ENCODE measurements at places on chromosomes 7 and 10.

- DNase-seq: no peak
These were observed at the start of gene PSD for GRCh38 chr10:102418622-102419268. PSD (minus strand) TSS chr10:102418785; CDS start chr10:102417038, 1,747 bp downstream.

- DNase-seq: no peak
These were observed 5.7 kb upstream of the SMKR1 start for GRCh38 chr7:129496653-129497052.

DNA sequence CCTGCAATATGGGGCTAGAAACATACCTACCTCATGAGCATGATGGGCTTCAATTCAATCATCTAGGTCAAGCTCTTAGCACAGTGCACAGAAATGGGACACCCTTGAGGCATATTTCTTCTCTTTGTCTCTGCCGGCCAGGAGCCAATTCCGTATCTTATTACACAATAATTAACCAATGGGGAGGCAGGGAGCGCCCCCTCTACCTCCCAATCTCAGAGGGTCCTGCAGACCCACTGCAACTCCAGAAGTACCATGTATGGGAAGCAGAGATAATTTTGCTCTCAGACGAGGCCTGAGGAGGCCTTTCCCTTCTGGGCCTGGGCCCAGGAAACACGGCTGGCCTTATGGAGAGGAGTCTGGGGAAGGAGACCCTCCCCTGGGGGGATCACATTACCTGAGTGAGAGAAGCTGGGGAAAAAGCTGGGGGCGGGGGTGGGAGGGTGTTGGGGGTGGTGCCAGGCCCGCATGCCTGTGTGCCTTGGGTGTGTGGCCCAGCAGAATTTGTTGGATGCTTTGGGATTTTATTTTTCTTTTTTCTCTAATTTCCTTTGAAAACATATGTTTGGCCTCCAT lies 155.5 kb downstream of the UBE2H start:
- no peak for DNase-seq

DNA sequence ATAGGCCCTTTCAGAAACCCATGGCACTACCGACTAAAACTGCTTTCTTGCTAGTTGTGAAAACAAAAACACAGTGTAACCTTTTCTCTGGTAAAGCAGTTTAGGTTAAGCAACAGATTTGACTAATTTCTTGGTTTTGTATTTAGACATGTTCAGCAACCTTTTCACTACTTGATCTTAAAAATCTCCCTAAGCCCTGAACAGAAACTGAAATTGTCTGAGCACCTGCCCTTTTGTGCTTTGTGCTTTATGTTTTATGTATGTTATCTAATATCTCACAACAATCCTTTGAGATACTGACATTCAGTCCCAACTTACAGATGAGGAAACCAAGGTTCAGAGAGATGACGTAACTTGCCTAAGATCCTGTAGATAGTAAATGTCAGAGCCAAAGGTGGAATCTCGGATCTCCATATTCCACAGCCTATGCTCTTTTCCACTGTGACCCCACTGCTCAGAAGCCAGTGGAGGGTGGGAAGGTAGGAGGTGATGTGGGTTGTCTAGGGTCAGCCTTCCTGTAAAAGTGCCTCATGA lies 146.6 kb downstream of the LCOR start:
- no peak for DNase-seq

GRCh38 chr7:141557360-141557759 lies 6.2 kb downstream of the AGK start:
- DNase-seq: no peak

GRCh38 chr10:18797286-18797685 lies 138.1 kb downstream of the ARL5B start:
- DNase-seq: no peak

DNA sequence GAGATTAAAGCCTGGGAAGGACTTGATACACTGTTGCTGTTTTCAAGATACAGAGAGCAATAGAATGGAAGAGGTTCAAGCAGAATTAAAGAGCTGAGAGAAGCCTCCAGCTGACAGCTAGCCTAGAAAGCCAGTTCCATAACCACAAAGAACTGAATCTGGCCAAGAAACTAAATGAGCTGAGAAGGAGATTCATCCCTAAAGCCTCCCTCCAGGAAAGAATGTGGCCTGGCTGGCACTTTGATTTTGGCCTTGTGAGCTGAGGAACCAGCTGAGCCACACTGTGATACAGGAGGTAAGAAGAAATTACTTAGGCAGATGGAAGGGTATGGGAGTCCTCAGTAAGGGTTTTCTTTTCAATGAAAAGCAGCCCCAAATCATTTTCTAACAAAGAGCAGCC lies 324.1 kb downstream of the PHF14 start:
- no peak for DNase-seq

GRCh38 chr10:12419262-12419847 lies 70.0 kb downstream of the CAMK1D start:
- DNase-seq: peak; percentile 46
